Motor neuron (in vitro differentiated cells): ENCODE measurements at places on chromosomes 7 and 10.
A peak's percentile ranks its signal among the peaks of the same experiment; 100 is the strongest.

- ATAC-seq = no peak
Observed at GRCh38 chr10:113646336-113647201, 17.3 kb downstream of the NRAP start.

- peak; percentile 46 for ATAC-seq
Observed at GRCh38 chr7:128911423-128912031, 1.0 kb upstream of the KCP start.

DNA sequence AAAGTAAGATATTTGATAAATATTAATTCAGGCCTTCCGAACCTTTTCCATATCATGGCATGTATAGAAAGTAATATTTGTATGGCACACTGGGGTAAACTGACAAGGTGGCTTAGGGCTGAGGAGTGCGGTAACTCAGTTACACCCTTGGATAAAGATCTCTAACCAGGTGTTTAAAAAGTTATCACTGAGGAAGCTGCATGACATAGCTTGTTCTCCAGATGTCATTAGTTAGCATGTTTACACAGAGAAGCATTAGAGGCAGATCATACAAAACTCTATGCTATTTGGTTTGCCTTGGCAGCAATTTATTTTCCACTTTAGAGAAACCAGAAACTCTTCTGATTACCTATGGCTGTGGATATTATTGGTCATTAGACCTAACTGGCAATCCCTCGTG is 118.2 kb downstream of the ST7 start:
- no peak for ATAC-seq

DNA sequence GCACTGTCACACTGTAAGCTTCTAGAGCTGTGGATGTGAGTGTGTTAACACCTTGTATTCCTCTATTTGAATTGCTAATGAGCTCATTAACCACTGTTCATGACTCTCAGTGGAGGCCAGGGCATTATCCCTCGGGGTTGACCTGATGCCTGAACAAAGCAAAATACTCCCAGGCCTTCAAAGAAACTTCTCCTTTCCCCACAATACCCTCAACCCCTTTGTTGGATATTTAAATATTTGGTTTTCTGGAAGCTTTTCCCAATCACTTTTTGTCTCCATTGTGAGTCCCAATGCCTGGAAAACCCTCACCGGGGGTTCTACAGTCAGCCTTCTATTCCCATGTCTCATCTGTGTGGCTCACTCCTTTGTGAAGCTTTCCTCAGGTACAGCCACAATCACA is 780.1 kb downstream of the PHTF2 start:
- peak; percentile 74 for ATAC-seq

- ATAC-seq = no peak
Observed at GRCh38 chr7:114703677-114704076, 218.2 kb upstream of the MDFIC start.

DNA sequence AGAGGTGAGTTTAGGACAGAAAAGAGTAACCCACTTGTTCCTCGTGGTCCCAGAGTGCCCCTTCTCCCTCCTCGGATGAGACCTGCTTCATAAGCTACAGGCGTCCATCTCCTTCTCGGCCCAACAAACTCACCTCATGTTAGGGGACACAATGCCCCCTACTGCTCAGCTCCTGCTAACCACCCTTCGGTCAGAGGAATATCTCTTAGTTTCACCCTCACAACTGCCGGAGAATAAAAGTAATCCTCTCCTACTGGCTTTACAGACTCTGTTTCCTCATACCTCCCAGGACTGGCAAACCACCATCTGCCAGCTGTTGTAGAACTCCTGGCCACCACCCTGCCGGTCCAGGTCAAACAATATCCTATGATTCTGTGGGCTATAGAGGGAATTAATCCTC is 3.2 kb downstream of the AKR1B15 start:
- ATAC-seq = no peak

DNA sequence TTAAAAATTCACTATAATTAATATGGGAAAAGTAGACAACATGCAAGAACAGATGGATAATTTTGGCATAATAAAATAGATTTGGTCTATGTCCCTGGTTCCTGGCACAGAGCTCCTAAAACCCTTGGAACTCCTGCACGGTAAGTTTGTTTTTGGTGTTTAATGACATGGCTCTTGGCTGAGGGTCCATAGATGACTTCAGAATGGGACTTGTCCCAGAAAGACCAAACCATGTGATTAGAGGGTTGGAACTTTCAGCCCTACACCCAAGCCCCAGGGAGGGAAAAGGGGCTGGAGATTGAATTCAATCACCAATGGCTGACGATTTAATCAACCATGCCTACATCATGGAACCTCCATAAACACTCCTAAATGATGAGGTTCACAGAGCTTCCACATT is 12.6 kb upstream of the GSDME start:
- no peak for ATAC-seq

DNA sequence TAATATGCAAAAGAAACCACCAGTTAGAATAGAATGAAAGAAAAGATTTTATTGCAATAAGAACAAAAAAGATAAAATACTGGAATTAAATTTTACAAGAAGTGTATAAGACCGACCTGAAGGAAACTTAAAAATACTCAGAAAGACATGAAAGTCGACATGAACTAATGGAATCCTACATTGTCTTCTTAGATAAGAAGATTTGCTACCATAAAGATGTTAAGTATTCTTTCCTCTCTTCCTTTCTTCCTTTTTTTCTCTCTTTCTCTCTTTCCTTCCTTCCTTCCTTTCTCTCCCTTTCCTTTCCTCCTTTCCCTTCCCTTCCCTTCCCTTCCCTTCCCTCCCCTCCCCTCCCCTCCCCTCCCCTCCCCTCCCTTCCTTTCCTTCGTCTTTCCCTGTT is 6.5 kb downstream of the TAS2R60 start:
- ATAC-seq = no peak
